ENCODE measurements at places on chromosomes 3 and 15.

- no peak overlapping the region for H3K4me3 ChIP-seq
- no peaks in the 10 kb centered on the region for H3K27me3 ChIP-seq
- H3K36me3 ChIP-seq, result no peaks in the 10 kb centered on the region
- H3K4me1 ChIP-seq, result peaks cover 11% of the 10 kb centered on the region
- DNase-seq, result no peak
Observed at GRCh38 chr3:100882571-100882984, 110.6 kb downstream of the ABI3BP start.

- H3K27ac ChIP-seq, result no peak overlapping the region
- DNase-seq, result no peak
- H3K4me1 ChIP-seq, result no peaks in the 10 kb centered on the region
- no peaks in the 10 kb centered on the region for H3K36me3 ChIP-seq
- H3K4me3 ChIP-seq, result no peak overlapping the region
Observed at GRCh38 chr3:24802614-24803013, 308.0 kb upstream of the THRB start.

DNA sequence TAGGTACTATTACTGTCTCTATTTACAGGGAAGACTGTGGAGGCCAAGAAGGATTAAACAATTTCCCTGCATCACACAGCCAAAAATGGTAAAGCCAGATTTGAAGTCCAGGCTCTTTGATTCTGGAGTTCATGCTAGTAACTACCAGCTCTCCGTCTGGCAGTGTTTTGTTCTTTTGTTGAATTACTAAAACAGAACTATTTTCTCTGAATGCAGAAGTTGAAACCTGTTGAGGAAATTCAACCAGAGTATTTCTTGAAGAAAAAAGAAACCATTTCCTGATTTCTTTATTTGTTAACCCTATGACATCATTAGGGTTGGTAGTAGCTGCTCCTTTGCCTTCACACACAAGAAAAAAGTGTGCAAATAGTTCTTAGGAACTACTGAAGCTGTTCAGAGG, 34.3 kb downstream of the CRTC3 start:
- DNase-seq, result no peak
- H3K27ac ChIP-seq, result peak overlapping the region; percentile 46
- H3K4me1 ChIP-seq, result peaks cover 53% of the 10 kb centered on the region
- no peaks in the 10 kb centered on the region for H3K36me3 ChIP-seq
- H3K27me3 ChIP-seq, result no peaks in the 10 kb centered on the region
- H3K4me3 ChIP-seq, result no peak overlapping the region

DNA sequence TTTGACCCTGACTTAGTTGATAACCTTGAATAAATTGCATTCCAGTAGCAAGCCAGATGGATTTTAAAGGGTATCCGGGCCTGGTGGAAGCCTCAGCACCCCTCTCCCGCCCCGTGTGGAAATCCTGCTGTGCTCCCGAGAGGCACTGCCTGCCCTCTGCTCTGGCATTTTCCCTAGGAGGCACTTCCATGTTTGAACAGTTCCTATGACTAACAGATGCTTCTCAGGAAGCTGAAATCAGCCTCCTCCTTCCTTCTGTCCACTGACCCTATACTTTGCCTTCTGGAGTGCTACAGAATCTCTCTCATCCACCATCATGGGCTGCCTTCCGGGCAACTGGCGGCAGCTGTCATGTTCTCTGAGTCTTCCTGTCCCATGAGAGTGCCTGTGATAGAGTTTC, 90.8 kb downstream of the GABRG3 start:
- H3K27me3 ChIP-seq, result no peaks in the 10 kb centered on the region
- H3K4me3 ChIP-seq, result no peak overlapping the region

DNA sequence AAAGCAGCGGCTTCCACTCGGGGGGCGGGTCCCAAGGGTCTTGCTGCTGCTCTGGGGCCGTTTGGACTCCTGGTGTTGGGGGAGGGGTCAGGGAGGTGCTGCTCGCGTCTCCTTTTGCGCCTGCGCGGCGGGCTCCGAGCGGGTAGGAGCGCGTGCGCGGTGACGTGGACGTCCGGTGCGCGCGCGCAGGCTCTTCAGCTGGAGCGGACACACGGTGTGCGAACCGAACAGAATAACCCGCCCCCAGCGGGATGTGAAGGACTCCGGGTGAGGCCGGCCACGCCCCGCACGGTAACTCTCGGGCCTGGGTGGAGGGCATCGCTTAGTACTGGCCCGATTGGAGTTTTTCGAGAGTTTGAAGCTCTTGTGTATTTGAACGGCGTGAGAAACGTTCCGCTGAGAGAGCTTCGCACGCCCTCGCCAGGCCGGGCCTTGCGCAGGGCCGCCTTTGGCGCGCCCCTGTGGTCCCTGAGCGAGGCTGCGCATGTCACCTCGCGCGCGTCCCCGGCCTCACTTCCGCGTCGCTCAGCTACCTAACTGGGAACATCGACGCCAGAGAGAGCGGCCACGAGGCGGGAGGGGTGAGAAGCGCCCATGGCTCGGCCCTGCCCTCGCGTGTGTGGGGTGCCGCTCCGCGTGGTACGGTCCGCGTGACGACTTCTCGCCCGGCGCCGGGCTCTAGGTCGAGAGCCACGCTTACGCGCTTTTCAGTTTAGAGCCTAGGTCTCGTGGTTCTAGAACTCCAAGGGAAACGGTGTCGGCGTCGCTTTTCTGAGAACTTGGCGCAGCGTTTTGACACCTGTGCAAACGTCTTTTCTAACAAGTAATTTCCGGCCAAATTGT, at the start of gene MGA:
Gene MGA (plus strand): TSS at position 171 of the 843 bp plus-strand sequence.
- H3K4me3 ChIP-seq, result peak within 1 kb of the TSS; percentile 49
- peak within 1 kb of the TSS; percentile 20 for H3K27ac ChIP-seq
- peak; percentile 87 for DNase-seq
- no peaks in the 10 kb centered on the region for H3K36me3 ChIP-seq
- H3K27me3 ChIP-seq, result no peaks in the 10 kb centered on the region
- H3K4me1 ChIP-seq, result peaks cover 28% of the 10 kb centered on the region

GRCh38 chr15:69758291-69758771, 305.7 kb downstream of the RPLP1 start:
- H3K4me3 ChIP-seq, result no peak overlapping the region
- H3K27me3 ChIP-seq, result no peaks in the 10 kb centered on the region
- no peaks in the 10 kb centered on the region for H3K36me3 ChIP-seq
- no peak overlapping the region for H3K27ac ChIP-seq
- no peak for DNase-seq
- H3K4me1 ChIP-seq, result no peaks in the 10 kb centered on the region
